NCI-H146 (cell line): ENCODE measurements at places on chromosomes 16 and 17.
A peak's percentile ranks its signal among the peaks of the same experiment; 100 is the strongest.

GRCh38 chr16:5580296-5580695, 482.7 kb upstream of the EEF2KMT start:
- DNase-seq: no peak

- peak; percentile 93 for DNase-seq
Measured at GRCh38 chr16:23678430-23679273, at the start of gene PLK1. Gene PLK1, plus strand, starts transcription at chr16:23678889. Its CDS starts 44 bp downstream, at chr16:23678933.

DNA sequence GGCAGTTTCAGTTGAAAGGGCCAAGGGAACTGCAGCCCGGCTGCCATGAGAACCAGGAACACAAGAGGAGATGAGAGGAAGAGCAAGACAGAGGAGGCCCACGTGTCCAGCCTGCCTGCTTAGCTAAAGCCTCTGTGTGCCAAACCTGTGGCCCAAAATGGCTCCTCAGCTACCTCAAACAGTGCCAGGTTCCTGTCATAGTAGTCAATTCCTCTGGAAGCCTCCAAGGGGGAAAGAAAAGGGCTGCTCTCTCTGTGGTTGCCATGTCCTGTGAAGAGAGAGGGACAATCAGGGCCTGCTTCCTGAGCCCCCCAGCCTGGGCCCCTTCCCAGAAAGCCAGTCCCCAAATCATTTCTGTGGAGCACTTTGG, 5.2 kb downstream of the SLC12A4 start:
- no peak for DNase-seq

DNA sequence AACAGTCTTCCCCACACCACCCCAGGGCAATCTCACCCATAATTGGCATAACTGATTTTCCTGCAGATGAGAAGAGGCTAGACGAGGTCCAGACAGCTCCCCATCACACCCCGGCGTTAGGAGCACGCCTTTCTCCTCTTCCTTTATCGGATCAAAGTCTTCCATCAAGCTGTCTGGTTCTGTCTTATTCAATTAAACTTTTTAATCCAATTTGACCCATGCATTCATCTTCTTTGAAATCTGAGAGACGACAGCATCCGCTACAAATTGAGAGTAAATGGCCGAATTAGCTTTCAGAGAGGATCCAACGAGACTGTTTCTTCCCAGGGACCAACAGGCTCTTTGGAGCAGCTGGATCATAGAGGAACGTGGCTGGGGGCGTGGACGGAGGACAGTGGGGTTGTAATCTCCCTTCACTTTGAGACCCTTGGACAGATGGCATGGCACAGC, 44.4 kb upstream of the GPRC5B start:
- no peak for DNase-seq

GRCh38 chr16:67158637-67159600, 790 bp downstream of the TRADD start:
- DNase-seq: peak; percentile 21

GRCh38 chr17:38584350-38584925, 21.3 kb downstream of the SRCIN1 start:
- peak; percentile 71 for DNase-seq

DNA sequence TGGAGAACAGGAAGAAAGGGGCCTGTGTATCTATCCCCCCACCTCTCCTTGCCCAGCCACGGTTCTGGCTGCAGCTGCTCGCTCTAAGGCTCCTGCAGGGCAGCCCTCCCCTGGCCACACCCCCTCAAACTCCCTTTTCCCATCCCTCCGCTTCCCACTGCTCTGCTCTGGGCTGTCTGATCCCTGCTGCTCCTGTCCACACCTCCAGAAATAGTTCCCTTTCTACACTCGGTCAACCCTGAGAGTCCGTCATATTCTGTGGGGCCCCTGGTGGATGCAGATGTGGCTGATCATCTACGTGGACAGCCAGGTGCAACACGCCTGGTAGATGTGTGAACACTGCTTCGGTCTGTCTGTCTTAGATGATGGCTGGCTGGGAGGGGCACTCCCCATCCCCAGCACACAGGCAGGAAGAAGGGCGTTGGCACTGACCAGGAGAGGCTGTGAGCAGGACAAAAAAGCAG, 19.3 kb upstream of the KRT19 start:
- peak; percentile 45 for DNase-seq

- DNase-seq: no peak
Measured at GRCh38 chr16:84247331-84247730, 7.5 kb upstream of the KCNG4 start.

- no peak for DNase-seq
Measured at GRCh38 chr17:40565769-40566409, 617 bp upstream of the CCR7 start.

- peak; percentile 92 for DNase-seq
Measured at GRCh38 chr16:641326-642188, at the start of gene MCRIP2. Gene MCRIP2, plus strand, starts transcription at chr16:641828. Its CDS starts 164 bp downstream, at chr16:641992.

GRCh38 chr17:16866436-16866835, 105.5 kb downstream of the TNFRSF13B start:
- DNase-seq: no peak

- DNase-seq: no peak
Measured at GRCh38 chr16:88376835-88377726, 5.7 kb upstream of the ZNF469 start.

DNA sequence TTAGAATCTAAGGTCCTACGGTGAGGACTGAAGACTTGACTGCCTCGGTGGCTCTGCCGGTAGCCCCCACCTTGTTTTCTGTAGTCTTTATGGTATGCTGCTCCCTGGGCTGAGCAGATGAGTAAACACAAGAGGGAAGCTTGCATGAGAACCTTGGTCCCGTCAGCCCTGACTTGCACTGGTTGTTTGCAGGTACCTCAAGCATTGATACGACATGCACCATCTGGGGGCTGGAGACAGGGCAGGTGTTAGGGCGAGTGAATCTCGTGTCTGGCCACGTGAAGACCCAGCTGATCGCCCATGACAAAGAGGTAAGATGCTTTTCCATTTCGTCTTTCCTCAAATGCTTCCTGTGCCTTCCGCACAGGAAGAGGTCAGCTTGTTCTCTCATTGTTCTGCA, 21.1 kb upstream of the TACO1 start:
- DNase-seq: no peak

- DNase-seq: no peak
Measured at GRCh38 chr17:58822148-58823050, 66.7 kb downstream of the PPM1E start.

- DNase-seq: no peak
Measured at GRCh38 chr17:68238164-68238870, 9.5 kb upstream of the AMZ2 start.

DNA sequence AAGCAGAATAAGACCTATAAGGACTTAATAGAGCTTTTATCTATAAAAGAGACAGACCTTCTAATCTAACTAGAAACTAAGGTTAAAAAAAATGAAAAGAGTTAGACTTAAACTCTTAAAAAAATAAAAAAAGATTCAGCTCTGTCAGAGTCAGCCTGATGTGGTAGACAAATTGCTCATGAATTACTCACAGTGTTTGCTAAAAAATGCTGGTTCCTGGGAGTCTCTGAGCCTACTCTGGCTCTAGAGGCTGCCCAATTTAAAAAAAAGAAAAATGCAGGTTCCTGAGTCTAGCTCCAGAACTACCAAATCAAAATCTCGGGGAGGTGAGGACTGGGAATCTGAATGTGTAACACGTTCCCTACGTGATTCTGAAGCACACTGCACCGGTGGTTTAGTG, 18.1 kb downstream of the SOST start:
- no peak for DNase-seq

GRCh38 chr17:5584383-5585286, at the start of gene NLRP1:
Gene NLRP1, minus strand, starts transcription at chr17:5584509. Its CDS starts 552 bp downstream, at chr17:5583957.
- no peak for DNase-seq

DNA sequence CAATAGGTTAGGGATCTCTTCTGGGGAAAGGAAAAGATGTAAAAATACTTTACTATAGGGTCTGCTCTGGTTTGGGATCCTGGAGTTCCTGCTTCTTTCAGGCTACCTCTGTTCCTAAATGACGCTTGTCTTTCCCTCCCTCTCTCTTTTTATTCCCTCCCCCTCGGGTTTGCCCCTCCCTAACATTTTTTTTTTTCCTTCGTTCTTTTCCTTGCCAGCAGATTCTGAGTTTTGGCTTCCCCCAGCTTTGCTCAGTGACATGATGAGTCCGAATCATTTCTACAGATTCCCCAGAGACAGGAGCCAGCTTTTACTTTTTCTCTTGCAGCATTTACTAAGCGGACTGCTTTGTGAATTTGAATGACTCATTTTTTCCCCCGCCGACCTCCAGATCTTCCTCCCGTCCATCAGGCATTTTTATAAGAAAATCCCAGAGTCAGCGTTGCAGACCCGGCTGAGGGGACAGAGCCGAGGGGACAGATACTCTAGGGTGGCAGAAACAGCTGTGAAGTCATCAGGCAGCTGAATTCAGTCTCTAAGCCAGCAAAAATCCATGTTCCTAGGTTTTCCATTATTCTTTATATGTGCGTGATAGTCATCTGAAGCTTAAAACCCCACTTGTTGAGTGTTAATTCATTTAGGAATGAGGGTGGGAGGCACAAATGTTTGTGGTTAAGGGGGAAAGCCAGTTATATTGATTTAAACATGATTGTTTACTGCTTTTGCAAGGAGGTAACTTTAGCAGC, at the start of gene TMEM100:
TSS of gene TMEM100 (minus strand) at position 123 of the 746 bp plus-strand sequence. CDS start 1,794 bp downstream, outside the sequence.
- DNase-seq: no peak

- DNase-seq: no peak
Measured at GRCh38 chr17:12693640-12694039, 27.9 kb downstream of the MYOCD start.

DNA sequence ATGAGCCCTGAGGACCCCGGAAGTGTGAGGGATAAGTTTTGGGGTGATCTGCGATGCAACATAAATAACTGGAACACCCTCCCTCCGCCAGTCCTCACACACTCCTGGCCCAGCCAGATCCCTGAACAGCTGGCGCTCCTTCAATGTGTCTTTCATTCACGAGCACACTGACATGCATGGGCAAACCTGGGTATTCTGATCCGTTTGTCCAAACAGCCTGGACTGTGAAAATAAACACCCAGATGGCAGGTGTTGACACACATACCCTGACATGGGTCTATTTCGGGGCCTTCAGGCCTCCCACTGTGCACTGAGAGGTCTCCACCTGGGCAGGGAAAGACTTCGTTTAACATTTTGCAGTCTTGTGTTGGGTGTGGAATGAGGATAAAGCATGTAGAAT, 3.0 kb upstream of the CPNE2 start:
- peak; percentile 69 for DNase-seq

DNA sequence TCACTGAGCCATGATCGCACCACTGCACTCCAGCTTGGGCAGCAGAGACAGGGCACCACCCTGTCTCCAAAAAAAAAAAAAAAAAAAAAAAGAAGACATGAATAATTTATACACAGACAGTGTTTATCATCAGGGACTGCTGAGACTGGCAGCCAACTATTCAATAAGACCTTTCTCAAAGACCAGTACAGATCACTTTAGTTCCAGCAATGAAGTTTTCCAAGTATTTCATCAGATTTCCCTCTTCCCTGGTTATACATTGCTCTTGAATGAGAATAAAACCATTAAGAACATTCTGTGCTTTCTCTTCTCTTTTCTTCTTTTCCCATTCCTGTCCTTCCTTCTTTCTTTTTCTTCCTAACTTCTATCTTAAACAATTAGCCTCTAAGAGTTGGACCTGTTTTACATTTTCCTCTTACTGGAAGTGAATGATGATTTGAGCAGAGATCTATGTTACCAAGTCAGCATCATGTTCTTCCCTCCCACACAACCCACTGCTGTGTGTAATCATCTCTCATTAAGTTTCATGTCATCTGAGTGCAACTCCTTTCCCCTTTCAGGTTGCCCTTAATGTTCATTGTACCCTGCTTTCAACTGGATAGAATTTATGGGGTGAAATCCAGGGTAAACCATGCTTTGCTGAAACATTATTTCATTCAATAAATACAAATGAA, 35.9 kb upstream of the SMIM36 start:
- no peak for DNase-seq

GRCh38 chr17:50470426-50470825, 1.7 kb upstream of the CHAD start:
- DNase-seq: no peak

GRCh38 chr17:48307814-48308411, 122.1 kb downstream of the SKAP1 start:
- DNase-seq: peak; percentile 66

DNA sequence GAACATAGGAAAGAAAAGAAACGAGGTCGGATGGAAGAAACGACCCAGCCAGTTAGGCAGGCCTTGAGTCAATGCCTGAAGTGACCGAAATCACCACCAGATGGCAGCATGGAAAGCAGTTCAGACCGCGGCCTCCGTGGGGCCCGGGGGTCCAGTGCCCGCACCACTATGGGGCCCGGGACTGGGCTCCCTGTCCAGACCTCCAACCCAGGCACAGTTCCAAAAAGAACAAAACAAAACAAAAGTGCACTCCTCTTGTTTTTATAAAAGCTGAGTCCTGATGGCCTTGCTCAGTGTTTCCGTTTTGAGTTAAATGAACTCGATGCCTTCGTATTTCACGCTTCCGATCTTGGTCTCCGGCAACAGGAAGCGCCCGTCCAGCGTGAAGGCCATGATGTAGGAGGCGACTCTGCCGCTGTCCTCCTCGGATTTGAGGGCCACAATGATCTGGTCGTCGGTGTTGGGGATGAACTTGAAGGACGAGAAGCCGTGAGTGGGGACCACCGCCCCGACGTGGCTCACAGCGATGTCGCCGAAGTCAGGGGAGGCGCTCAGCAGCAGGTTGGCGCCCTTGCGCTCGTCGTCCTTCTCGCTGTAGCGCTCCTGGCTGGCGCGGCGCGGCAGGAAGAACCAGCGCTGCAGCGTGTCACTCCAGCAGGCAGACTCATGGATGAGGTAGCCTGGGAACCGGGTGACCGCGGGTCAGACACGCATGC, 13.7 kb upstream of the LGALS3BP start:
- peak; percentile 6 for DNase-seq

DNA sequence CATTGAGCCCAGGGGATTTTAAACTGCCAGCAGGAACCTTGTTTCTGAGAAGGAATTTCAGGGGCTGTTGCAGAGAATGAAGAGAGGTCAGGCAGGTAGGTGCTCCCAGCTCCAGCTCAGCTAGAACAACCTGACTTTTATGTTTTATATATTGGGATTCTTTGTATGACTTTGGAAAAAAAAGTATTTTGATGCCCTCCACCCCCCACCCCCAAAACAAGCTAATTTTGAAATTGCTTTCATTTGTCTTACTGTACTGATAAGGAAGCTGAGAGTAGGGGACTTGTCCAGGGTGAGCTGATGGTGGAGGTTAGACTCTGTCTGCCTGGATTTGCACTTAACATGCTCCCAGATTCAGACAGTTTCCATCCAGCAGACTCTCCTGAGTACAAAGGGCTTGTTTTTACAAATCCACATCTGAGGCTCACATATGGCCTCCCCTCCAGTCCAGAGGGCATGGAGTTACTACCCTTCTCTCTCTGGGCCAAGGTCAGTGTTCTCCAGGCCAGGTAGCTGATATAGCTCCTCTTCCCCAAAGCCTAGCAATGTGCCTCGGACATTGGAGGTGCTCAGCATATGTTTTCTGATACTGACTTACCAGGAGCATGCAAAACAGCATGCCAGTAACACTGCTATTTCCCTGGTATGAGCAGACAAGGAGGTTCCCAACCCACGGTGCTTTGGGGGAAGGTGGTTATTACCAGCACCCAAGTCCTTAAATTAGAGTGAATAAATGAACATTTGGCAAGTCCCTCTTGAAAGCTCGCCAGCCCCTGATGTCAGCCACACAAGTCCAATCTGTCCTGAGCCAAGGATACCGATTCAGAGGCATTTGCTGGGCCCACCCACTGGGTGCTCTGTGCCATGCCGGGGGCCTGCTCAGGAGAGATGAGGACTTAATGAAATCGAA, 11.3 kb downstream of the STX1B start:
- DNase-seq: no peak

- no peak for DNase-seq
Measured at GRCh38 chr16:2787961-2788360, 601 bp upstream of the PRSS33 start.

GRCh38 chr17:63015824-63016223, 49.8 kb downstream of the TANC2 start:
- DNase-seq: no peak

- DNase-seq: no peak
Measured at GRCh38 chr16:11794996-11795886, 1.8 kb downstream of the ZC3H7A start.
